CD4-positive, alpha-beta T cell (primary cell): ENCODE measurements at places on chromosomes 4 and X. TPM values are rescaled to one million over a fixed set of nuclear protein-coding genes. Genes with fewer than 3 reads are reported as not detected.
A peak's percentile ranks its signal among the peaks of the same experiment; 100 is the strongest.

- no peak overlapping the region for H3K27ac ChIP-seq
- no peaks in the 10 kb centered on the region for H3K36me3 ChIP-seq
- no peaks in the 10 kb centered on the region for H3K4me1 ChIP-seq
- no peak for DNase-seq
These were observed 156.6 kb upstream of the ARSJ start for GRCh38 chr4:114136069-114136468.

DNA sequence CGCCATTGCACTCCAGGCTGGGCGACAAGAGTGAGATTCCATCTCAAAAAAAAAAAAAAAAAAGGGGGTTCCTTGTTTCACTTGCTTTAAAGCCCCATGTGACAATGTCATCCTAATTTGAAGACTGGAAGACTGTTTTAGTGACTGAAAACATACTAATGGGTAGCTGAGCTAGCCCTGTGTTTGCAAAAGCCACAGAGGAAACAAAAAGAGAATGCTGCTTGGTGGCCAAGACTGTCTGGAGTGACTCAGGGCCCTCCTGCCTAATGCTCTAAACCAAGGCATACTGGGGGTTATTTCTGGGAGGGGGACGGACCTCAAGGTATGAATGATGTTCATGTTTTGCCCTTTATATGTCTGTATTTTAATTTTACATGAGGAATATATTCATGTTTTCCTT, 16.0 kb downstream of the HPSE start:
- no peak for DNase-seq
- peaks cover 7% of the 10 kb centered on the region for H3K4me1 ChIP-seq
- H3K27ac ChIP-seq: no peak overlapping the region
- no peaks in the 10 kb centered on the region for H3K27me3 ChIP-seq
- H3K36me3 ChIP-seq: peaks cover 31% of the 10 kb centered on the region

- H3K27ac ChIP-seq: no peak overlapping the region
- no peak overlapping the region for H3K4me3 ChIP-seq
- no peaks in the 10 kb centered on the region for H3K27me3 ChIP-seq
- no peak for DNase-seq
- H3K36me3 ChIP-seq: no peaks in the 10 kb centered on the region
These were observed 239.0 kb upstream of the DIAPH2 start for GRCh38 chrX:96445531-96446065.

Gene SATL1
- total RNA-seq: not detected

Gene GLUD2
- total RNA-seq: 0.31 TPM

DNA sequence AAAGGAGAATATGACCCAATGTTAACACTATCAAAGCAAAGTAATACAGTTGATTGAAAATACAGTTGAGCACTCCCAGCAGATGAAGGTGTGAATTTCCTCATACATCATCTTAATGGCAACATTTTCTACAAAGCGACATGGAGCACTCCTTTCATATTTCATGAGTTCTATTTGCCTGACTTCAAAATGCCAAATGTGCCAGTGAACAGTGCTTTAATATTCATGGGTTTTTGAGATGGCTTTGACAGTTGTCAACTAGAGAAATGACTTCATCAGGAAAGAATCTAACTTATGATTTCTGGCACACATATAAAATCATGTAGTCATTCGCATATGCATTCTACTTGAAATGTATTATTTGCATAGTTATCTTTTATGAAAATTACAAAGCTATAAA, 222.4 kb downstream of the GALNTL6 start:
- no peaks in the 10 kb centered on the region for H3K4me1 ChIP-seq
- H3K4me3 ChIP-seq: no peak overlapping the region
- H3K27me3 ChIP-seq: no peaks in the 10 kb centered on the region
- H3K27ac ChIP-seq: no peak overlapping the region

Gene FAM47E
- total RNA-seq: 0.74 TPM

Gene DCAF8L2
- total RNA-seq: not detected

Gene DCLK2
- not detected for total RNA-seq

- H3K4me3 ChIP-seq: peak overlapping the region; percentile 91
- H3K4me1 ChIP-seq: peaks cover 19% of the 10 kb centered on the region
- peak overlapping the region; percentile 88 for H3K27ac ChIP-seq
- H3K36me3 ChIP-seq: peaks cover 18% of the 10 kb centered on the region
- H3K27me3 ChIP-seq: no peaks in the 10 kb centered on the region
- DNase-seq: no peak
These were observed 856 bp downstream of the SAT1 start for GRCh38 chrX:23783589-23784469.

- H3K27me3 ChIP-seq: no peaks in the 10 kb centered on the region
- H3K36me3 ChIP-seq: no peaks in the 10 kb centered on the region
- no peak overlapping the region for H3K4me3 ChIP-seq
- no peak for DNase-seq
- no peak overlapping the region for H3K27ac ChIP-seq
- H3K4me1 ChIP-seq: no peaks in the 10 kb centered on the region
These were observed 222.3 kb upstream of the BOD1L1 start for GRCh38 chr4:13849778-13850177.

Gene CSAG2
- not detected for total RNA-seq

DNA sequence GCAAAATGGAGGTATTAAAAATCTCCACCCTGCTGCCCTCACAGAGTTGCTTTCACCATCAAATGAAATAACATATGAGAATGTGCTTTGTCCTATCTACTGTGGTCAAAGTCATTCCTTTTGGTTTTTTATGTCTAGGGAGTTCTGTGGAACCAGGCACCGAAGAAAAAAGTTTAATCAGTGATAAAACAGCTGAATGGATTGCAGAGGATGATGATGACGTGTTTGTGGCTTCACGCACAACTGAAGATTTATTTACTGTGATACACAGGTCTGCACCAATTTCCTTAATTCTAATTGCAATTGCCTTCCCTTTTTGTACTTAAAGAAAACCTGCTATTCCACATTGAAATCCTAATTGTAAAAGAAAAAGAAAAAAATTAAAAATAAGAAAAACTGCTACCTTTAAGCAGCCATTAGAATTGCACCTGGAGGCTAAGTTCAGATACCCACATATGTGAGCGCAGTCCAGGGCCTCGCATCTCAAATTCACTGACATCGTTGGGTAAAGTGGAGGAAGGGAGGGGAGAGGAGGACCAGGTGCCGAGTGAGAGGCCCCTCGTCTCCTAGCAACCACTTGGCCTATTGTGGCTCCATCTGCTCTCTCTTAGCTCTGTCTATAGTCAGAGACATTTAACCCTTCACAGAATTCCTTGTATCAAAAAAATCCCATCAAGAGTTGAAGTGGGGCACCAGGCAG, 10.5 kb upstream of the RTL5 start:
- no peak for DNase-seq
- H3K27me3 ChIP-seq: no peaks in the 10 kb centered on the region
- peaks cover 5% of the 10 kb centered on the region for H3K36me3 ChIP-seq
- H3K4me3 ChIP-seq: no peak overlapping the region

DNA sequence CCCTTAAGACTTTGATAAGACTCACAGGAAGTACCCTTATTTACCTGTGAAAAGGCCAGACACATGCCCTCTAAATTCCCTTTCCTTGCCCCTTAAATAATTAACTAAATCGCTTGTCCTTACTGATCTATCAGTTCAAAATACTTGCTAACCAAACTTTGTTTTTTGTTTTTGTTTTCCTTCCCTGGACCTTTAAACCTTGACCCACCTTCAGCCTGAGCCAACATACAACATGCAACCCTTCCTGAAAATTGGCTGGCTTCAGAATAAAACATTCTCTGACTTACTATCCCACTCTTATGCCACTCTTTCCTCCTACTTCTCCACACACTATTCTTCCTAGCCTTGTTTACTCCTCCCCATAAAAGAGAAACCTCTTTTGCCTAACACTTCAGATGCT, 448.1 kb upstream of the TRAM1L1 start:
- no peak for DNase-seq
- H3K36me3 ChIP-seq: no peaks in the 10 kb centered on the region
- no peak overlapping the region for H3K27ac ChIP-seq

GRCh38 chrX:83847339-83847738, 13.6 kb upstream of the CYLC1 start:
- no peak for DNase-seq
- no peaks in the 10 kb centered on the region for H3K27me3 ChIP-seq
- no peaks in the 10 kb centered on the region for H3K36me3 ChIP-seq
- no peak overlapping the region for H3K4me3 ChIP-seq

Gene MOB1B
- total RNA-seq: 13.1 TPM

Gene GAB3
- 3.4 TPM for total RNA-seq

Gene FHIP1A
- 3.2 TPM for total RNA-seq

DNA sequence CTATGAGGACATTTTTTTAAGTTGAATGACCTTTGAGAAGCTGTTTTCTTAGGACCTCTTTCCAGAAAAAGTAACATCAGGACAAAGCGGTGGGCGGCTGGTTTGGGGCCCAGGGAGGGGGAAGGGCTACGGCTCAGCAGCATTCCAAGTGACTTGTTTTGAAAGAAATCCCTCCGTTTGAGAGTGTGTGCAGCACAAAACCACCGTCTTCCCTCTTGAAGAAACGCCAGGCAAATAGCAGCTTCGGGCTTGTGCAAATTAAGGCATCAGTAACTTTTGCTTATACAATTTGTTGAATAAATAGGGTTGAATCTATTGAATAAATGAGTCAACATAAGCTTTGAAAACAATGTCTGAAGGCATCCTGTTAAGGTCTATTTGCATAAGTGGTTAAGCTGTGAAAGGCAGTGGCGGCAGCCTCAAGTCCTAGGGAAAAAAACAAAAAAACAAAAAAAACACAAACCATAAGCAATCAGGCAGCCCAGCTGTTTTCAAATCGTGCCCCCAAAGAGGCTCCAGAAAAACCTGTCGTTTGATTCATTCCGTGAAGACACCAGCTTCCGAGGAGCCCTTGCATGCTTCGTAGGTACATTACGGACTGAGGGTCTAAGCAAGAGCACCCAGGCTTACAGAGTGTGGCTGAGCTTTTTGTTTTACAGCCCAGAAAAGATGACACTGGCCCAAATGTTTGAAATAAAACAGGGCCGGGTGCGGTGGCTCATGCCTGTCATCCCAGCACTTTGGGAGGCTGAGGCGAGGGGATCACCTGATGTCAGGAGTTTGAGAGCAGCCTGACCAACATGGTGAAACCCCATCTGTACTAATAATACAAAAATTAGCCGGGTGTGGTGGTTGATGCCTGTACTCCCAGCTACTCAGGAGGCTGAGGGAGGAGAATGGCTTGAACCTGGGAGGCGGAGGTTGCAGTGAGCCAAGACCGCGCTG, 103.7 kb downstream of the CRLF2 start:
- H3K4me1 ChIP-seq: no peaks in the 10 kb centered on the region
- no peak overlapping the region for H3K4me3 ChIP-seq
- no peaks in the 10 kb centered on the region for H3K36me3 ChIP-seq

DNA sequence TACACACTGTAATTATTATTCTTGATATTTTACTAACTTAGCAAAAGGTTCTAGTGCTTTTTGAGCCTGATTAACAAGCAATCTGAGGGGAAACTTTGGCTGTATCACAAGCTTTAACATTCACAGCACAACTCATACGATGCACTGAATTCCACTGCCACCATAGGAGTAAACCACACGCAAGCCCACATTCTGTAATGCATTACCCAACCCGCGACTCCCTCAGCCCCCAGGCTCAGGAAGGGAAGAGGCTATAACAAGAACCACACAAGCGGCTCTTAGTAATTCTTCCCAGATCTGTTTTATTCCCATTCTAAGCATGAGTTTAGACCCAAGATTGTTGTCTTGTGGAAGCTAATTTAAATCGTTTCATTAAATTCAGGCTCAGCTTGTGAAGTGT, 138.5 kb upstream of the TBL1X start:
- no peaks in the 10 kb centered on the region for H3K27me3 ChIP-seq
- H3K4me3 ChIP-seq: no peak overlapping the region
- no peak for DNase-seq
- no peaks in the 10 kb centered on the region for H3K4me1 ChIP-seq
- H3K36me3 ChIP-seq: no peaks in the 10 kb centered on the region
- no peak overlapping the region for H3K27ac ChIP-seq

DNA sequence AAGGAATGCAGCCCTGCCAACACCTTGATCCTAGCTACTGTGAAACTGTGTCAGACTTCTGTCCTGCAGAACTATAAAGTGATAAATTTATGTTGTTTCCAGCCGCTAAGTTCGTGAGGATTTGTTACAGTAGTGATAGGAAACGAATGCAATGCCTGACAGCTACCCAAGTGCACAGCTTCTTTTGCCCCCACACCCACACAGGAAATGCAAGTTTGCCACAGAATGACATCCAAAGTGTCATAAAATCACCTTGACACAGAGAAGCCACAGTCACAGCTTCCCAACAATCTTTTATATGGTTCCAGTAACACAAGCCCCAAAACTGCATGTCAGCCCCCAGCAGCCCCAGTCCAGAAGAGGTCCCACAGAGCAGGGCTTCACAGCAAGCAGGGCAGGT, 216.9 kb upstream of the S100G start:
- H3K27me3 ChIP-seq: no peaks in the 10 kb centered on the region
- no peak overlapping the region for H3K27ac ChIP-seq
- no peak overlapping the region for H3K4me3 ChIP-seq
- H3K4me1 ChIP-seq: peaks cover 16% of the 10 kb centered on the region
- H3K36me3 ChIP-seq: no peaks in the 10 kb centered on the region

Gene CABS1
- not detected for total RNA-seq

Gene ERVMER34-1
- not detected for total RNA-seq

Gene SPANXN4
- total RNA-seq: not detected
